ENCODE measurements at places on chromosomes 13 and 19.
A peak's percentile ranks its signal among the peaks of the same experiment; 100 is the strongest.

GRCh38 chr13:94617389-94618000 lies 15.8 kb downstream of the GPR180 start:
- peak; percentile 52 for DNase-seq

DNA sequence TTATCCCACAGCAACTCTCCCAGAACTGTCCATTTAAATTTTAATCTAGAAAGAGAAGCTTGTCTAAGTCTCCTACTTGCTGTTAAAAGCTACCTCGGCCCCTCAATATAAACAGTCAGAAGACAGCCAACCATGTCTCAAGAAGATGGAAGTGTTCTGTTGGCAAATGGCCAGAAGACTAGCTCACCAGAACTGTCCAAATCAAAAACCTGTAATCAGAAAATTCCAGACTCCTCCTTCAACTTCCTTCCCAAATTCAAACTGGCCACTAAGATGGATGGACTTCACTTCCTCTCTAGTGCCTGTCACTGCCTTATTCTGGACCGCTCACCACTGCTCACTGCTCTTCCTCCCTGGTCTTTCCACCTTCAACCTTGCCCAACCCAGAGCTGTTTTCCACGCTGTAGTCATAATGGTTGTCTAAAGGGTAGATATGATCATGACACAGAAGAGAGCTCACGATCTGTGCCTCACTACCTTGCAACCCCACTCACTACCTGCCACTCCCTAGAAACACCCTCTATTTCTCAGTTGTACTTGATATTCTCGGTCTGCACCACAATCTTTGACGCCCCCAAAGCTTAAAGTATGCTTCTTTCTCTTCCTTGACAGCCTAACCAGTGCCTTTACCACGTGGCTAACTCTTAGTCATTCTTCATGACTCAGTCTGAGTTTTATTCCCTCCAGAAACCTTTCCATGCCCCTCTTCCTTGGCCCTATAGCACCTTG lies 9.2 kb downstream of the FGF14 start:
- peak; percentile 43 for DNase-seq

- DNase-seq, result no peak
These were observed 3.1 kb downstream of the CEACAM3 start for GRCh38 chr19:41799444-41800000.

GRCh38 chr13:74230984-74231501 lies 96.8 kb upstream of the KLF12 start:
- DNase-seq, result no peak

GRCh38 chr13:44549476-44549875 lies 26.7 kb downstream of the TSC22D1 start:
- no peak for DNase-seq

DNA sequence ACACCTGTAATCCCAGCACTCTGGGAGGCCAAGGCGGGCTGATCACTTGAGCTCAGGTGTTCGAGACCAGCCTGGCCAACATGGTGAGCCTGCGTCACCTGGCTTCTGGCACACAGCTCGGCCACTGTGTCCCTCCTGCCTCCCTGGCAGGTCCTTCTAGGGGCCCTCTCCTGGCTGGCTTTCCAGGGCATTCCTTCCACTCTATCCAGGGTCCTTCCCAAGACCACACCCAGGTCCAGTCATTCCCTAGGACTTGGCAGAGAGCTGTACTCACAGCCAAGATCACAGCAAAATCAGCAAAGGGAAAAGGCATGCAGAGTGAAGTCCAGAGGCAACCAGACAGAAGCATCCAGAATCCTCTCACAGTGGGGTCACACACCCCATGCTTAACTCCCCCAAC lies 9.7 kb upstream of the HSH2D start:
- no peak for DNase-seq

- no peak for DNase-seq
These were observed 198.4 kb downstream of the COL4A1 start for GRCh38 chr13:110108348-110109139.

GRCh38 chr19:5107432-5108122 lies 138.7 kb downstream of the KDM4B start:
- no peak for DNase-seq

- no peak for DNase-seq
These were observed 683.8 kb upstream of the ATXN8OS start for GRCh38 chr13:69423844-69424243.

DNA sequence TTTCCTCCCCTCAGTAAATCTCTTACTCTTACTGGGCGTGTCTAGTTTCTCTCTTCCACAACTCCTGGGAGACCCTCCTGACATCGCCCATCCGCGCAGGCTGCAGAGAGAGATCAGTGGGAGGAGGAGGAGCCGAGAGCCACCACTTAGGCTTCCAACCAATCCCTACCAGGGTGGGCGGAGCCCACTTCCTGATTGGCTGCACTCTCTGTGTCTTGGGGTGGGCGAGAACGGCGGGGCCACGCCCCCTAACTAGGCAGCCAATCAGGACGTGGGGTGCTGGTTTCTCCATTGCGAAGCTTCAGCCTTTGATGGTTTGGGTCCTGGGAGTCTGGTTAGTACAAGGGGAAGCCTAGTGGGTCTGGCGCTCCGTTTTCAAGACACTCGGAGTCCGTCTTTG lies at the start of gene PMIS2:
PMIS2 (plus strand) TSS at position 326 of the 400 bp plus-strand sequence. CDS start 87 bp downstream, outside the sequence.
- DNase-seq, result no peak

DNA sequence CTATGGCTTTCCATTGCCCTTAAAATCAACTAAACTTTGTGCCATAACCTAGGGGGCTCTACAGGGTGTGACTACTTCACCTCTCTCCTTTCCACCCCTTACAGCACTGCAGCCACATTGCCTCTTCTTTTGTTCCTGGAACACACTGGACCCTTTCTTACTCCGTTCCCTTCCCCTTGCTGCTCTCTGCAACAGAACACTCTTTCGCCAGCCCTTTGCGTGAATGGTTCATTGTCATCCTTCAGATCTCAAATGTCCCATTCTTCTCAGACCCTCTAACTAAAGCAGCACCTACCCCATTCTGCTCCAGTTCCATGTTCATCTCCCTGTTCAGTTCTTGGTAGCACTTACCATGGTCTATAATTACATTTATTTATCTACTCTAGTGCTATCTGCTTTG lies 208.3 kb downstream of the OXGR1 start:
- DNase-seq, result no peak

DNA sequence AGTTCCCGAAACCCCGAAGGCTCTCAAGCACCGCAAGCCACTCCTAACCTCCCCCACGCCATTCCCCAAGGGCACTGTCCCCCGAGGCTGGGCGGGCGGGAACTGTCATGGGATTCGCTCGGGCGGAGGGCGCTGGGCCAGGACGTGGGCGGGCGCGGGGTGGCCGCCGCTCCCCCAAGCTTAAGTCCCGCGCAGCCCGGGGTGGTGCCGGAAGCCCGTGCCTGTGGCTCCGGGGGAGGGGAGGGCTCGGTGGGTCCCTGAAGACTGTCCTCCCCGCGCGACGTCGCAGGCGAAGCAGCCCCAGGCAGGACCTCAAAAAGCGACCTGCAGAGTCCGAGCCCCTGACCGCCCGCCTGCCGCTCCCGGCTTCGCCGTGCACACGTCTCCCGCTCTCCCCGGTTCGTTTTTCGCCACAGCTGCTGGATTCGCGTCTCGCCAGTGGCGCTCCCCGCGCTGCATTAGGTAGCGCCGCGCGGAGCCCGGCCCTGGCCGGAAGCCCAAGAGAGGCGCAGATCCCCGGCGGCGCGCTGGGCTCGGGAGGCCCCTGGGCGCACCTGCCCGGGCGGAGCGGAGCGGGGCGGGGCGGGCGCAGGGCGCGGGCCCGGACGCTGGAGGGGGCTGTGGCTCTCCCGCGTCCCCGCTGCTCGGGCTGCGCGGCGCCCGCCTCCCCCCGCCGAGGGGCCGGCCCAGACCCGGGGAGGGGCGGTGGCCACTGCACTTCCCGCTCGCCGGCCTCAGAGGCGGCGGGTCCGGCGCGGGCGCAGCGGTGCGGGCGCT lies at the start of gene FARP1:
FARP1 (plus strand) TSS at position 715 of the 777 bp plus-strand sequence. CDS start 70,149 bp downstream, outside the sequence.
- DNase-seq, result peak; percentile 66

DNA sequence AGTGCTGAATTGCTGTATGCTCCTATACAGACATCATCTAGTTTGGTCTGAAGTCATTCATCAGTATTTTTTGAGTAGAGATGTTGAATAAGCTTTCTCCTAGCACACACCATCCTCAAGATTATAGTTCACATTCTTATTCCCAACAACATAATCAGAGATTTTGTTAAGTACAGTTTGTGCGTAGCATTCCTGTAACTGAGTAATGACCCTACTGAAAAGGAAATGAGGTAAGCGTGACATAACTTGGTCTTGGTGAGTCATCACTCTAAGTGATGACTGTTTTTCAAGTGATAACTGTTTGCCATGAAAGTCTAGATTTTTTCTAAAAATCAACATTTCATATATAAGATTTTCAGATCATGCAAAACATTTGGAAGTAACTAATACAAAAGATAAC lies 18.5 kb upstream of the FAM216B start:
- DNase-seq, result peak; percentile 6

- DNase-seq, result no peak
These were observed 79.5 kb upstream of the SERP2 start for GRCh38 chr13:44293908-44294735.

- no peak for DNase-seq
These were observed 46.9 kb upstream of the SLITRK1 start for GRCh38 chr13:83929157-83929556.

GRCh38 chr19:11208561-11209471 lies 11.5 kb upstream of the KANK2 start:
- no peak for DNase-seq

- DNase-seq, result no peak
These were observed 251.5 kb upstream of the STARD13 start for GRCh38 chr13:33537026-33537425.

GRCh38 chr19:6233056-6233826 lies 46.5 kb downstream of the MLLT1 start:
- no peak for DNase-seq

DNA sequence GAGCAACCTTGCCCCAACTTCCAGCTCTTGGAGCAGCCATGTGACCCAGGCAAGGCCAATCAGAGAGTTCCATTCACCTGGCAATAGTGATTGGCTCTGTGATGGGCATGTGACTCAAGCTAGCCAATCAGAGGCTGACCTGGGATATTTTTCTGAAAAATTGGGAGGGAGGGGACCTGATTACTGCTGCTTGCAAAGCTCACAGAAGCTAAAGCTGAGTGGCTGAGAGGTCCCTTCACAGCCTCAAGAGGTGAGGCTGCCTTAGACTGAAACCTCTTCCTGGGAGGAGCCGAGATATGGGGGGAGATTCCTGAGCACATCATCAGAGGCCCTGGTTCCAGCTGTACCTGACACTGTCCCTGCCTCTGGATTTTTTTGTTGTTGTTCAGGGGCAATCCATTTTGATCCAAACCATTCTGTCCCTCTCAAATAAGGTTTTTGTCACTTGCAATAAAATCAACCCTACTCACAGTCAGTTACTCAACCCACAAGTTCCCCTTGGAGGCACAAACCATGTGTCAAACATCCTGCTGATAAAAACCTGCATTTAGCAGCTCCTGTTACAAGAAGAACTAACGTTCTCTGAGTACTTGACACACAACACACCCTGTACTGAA lies 4.8 kb downstream of the CIB3 start:
- DNase-seq, result no peak

DNA sequence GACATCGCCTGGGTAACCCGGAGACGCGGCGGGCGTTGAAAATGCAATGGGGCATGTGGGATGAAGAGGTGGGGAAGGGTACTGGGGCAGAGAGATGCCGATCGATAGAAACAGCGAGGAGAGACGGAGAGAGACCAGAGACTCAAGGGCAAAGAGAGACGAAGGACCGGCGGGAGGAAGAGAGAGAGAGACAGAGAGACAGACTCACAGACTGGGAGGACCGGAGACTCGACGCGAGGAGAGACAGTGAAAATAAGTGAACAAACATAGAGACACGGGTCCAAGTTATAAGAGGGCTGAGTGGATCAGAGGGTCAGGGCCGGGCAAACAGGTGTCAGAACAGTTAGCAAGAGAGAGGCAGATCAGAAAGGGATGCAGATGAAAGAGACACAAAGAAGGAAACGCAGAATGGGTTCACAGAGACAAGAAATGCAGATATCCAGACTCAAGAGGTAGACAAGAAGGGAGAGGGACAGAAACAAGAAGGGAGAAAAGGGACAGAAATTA lies 576 bp upstream of the MZF1 start:
- no peak for DNase-seq

DNA sequence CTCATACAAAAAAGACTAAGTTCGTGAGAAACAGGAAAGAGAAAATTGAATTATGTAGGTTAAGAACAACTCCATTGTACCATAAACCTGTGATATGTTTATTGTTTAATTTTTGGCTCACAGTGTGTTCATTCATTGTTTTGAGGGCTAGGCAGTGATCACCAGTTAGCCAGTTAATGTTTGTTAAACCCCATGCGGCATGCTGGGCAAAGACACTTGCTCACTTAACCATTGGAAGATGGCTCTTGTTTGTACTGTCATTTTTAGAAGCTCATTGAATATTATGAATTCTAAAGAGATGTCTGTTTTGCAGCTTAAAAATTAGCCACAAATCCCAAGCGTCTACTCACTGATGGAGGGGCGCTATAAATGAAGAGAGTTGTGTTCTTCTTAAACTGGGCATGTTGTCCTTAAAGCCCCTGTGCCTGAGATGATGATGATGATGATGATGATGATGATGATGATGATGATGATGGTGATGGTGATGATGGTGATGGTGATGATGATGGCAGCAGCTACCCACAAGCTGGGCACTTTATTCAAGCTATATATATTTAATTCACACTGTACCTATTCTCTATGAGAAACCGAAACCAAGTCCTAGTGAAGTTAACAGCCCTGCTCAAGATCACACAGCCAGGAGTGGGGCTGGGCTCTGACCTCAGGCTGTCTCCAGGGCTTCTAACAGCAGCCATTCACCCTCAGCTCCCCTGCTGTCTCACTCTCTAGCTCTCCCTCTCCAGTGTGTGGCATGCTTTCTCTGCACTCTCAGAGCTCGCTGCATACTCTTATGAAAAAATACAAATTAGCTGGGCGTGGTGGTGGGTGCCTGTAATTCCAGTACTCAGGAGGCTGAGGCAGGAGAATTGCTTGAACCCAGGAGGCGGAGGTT lies 169.1 kb downstream of the SHISA2 start:
- DNase-seq, result no peak

DNA sequence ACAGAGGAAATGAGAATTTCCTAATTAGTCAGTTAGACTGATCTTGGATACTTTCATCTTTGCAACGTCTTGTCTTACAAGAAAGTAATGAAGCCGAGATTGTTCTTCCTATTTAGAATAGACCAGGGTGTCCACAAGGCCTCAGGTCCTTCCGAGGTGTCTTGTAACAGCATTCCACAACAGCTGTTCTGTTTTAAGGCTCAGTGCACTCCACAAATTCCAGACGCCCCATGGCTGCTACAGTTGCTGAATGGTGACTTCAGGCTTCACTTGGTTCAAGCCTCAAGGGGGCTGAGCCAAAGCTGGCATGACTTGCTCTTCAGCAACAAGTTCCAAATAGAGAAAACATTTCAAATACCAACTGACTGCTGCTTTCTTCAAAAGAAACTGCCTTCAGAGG lies 143.4 kb downstream of the SHISA2 start:
- no peak for DNase-seq

- DNase-seq, result peak; percentile 79
These were observed 168.8 kb downstream of the COL4A1 start for GRCh38 chr13:110138010-110138699.

DNA sequence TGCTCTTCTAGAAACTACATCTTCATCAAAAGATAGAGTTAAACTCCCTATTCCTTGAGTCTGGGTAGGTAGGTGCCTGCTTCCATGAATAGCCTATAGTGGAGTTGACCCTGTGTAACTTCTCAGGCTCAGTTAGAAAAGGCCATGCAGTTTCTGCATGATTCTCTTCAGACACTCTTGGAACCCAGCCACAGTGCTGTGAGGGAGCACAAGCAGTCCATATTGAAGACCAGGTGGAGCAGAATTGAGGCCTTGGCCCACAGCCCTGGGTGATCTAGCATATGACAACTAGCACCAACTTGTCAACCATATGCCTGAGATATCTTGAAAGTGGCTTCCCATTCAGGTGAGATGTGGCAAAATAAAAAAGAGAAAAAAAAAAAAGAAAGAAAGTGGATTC lies 10.3 kb upstream of the PAN3 start:
- no peak for DNase-seq
